Fibroblast of mammary gland (primary cell): ENCODE measurements at places on chromosomes 12 and 14.

DNA sequence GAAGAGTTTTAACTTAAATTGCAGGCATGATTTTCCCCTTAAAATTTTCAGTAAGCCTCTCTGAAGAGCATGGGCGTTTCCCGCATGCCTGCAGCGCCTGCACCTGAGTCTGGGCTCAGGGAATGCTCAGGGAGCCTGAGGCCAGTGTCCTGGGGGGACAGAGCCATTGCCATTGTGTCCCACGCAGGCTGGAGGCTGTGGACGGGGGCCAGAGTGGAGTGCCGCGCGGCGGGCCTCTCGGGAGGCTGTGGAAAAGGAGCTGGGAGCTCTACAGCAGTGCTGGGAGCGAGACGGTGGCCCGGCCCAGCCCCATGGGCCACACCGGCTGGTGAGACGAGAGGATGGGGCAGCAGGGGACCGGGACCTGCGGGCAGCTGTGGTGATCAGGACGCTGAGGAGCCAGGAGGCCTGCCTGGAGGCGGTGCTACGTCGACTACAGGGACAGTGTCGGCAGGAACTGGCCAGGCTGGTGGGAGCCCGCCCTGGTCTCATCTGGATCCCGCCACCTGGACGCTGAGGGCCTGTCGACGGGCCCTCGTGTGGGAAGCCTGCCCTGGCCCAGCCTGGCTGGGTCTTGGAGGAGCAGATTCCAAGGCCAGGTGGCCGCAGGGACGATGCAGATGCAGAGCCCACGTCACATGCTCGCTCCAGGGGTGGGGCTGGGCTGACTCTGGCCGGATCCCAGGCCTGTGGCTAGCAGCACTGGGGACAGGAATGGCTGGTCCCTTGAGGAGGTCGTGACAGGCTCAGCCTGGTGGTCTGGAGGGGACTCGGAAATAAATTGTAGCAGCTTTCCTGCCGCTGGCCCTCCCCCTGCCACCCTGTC is 7.6 kb downstream of the TEDC1 start:
- DNase-seq: no peak

DNA sequence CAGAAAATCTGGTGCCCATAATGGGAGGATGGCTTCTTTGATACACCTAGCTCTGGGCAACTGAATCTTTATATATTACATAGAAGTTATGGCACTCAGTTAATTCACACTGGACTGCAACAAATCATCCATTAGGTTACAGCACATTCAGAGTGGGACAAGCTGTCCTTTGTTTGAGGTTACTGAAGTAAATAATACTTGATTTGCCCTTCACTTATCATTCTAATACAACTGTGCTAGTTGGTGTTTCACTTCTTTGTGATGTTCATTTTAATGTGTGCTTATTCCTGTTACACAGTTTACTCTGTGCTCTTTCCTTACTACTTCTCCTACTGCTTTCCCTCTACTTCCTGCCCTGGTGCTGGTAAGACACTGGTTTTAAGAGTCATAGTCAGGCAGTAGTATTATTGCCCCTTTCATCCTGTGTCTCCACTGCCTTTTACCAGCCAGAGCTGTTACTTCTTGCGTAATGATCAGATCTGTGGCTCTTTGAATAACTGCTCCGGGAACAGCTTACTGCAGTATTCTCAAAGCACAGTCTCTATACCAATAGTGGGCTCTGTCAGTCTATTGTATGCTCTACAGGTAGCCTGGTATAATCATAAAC is 36.4 kb upstream of the GXYLT1 start:
- peak; percentile 43 for DNase-seq

GRCh38 chr12:5264006-5264405 is 167.9 kb upstream of the NTF3 start:
- no peak for DNase-seq

- no peak for DNase-seq
Measured at GRCh38 chr12:131805421-131805820, 22.8 kb upstream of the MMP17 start.

DNA sequence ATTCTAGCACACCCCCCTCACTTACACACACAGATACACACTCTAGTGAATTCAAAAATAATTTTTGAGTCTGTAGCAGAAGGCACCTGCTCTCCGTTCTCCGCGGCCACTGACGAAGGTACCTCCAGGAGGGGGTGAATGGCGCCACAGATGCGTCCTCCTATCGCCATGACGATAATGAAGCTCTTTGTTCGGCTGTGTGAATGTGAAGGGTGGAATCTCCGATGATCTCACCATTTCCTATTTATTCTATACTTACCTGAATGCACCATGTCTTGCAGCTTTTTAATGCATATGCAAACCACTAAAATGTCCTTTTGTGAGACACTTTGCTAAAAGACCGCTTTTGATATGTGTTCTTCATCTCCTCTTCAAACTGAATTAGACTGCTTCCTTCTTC is 162.7 kb downstream of the EGLN3 start:
- DNase-seq: no peak
